ENCODE measurements at places on chromosomes 4 and X.

- DNase-seq, result no peak
These were observed 112.7 kb downstream of the DHX15 start for GRCh38 chr4:24471486-24472160.

GRCh38 chr4:123784626-123785025, 388.0 kb downstream of the SPRY1 start:
- no peak for DNase-seq

DNA sequence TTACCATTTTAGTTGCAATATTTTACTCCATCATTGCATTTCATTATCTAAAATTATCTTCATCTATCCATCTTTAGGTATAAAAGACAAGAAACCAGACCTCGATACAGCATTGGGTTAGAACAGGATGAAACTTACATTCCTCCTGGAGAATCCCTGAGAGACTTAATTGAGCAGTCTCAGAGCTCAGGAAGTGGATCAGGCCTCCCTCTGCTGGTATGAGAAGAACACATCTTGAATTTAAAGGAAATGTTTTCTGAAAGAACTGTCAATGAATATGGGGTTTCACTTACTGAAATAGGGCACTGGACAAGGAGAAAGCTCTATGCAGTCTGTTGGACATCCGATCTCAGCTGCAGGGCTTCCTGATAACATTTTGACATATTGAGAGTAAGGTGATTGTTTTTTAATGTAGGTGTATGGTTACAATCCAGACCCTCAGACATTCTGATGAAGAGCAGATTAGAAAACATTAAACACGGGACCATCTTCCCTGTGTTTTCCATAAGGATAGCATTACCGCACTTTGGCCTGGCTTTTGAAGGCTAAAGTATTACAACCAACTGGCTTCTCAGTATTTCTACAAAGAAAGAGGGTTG, 367.2 kb downstream of the BMPR1B start:
- DNase-seq, result peak; percentile 14

DNA sequence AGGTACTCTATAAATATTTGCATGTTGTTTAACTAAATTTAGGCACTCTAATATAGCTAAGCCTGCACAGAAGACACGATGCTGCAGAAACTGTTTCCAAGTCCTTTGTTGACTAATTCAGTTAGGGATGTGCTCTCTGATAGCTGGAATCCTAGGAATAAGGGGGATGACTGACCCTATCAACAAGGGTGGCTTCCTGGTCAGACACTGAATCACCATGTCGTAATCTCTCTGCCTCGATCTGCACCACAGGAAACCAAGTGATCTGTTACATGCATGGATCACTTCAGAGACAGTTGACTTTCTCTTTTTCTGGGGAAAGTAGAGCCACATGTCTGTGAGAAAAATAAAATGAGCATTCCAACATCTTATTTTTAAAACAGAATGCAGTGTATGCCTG, 169.1 kb downstream of the GUCY2F start:
- no peak for DNase-seq

GRCh38 chr4:88456670-88457306, at the start of gene HERC5:
Gene HERC5 (plus strand): TSS chr4:88457119. CDS start chr4:88457270, 151 bp downstream.
- no peak for DNase-seq

DNA sequence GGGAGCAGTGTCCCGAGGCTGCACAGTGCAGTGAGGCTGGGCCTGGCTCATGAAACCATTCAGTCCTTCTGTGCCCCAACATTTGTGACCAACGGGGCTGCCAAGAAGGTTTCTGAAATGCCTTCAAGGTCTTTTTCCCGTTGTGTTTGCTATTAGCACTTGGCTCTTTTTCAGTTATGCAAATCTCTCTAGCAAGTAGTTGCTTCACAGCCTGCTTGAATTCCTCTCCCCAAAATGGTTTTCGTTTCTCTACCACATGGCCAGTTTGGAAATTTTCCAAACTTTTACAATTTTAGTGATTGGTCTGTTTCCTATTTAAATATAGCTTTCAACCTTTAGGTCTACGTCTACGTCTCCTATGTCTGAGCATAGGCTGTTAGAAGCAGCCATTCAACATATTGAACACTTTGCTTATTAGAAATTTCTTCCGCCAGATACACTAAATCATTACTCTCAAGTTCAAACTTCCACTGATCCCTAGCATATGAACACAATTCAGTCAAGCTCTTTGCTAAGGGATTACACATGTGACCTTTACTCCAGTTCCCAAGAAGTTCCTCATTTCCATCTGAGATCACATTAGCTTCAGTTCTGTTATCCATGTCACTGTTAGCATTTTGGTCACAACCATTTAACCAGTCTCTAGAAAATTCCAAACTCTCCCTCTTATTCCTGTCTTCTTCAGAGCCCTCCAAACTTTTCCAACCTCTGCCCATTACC, 901.8 kb downstream of the GLUD2 start:
- peak; percentile 24 for DNase-seq

DNA sequence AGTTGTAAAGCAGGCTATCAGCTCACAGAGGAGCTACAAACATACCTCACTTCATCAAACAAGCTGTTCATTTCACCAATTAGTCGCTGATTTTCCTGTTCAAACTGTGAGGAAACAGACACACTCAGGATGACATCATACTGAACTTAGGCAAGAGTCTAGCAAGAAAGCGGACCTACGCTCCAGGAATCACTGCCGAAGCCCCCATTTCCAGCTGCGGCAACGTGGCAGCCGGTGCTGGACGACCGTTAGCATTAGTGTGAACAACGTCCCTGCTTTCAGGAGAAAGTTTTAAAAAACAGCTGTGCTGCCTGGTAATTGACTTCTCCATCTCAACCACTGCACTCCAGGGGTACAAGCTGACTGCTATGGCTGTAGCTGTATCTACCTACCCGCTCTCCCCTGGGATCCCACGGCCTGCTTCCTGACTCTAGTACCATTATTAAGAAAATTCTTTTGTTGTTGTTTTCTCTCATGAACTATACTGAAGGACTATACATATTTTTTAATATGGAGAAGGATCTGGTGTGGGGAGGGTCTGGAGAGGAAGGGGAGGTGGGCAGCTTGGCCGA, 38.3 kb downstream of the NSG1 start:
- no peak for DNase-seq

DNA sequence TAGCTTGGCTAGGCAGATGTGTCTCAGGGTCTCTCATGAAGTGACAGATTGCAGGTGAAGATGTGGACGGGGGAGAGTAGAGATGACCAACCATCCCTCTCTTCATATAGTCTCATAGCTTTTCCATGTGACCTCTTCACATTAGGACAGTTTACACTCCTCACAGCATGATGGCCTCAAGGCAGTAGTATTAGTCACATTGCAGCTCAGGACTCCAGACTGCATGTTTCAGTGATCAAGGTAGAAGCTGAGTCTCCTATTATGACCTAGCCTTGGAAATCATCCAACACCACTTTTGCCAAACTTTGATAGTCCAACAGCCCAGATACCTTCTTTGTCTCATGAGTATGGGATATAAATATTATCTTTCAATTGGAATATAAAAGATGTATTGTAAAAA, 147.7 kb downstream of the GASK1B start:
- no peak for DNase-seq

DNA sequence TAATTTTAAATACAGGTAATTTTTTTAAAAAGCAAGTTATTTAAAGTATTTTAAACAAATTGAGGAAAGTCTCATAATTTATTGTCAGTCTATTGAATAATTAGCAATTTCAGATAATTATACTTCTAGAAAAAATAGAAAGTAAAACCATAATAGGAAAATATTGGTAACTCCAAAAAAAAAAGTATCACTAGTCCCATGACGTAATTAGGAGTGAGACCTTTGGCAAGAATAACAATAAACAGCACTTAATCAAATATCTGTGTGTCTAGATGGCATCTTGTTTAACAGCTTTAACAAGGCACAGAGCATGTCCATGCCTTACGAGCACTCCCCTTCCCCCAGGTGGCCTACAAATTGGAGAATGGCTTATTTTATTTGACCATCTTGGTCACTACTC, 1683.6 kb upstream of the AGA start:
- DNase-seq, result no peak

DNA sequence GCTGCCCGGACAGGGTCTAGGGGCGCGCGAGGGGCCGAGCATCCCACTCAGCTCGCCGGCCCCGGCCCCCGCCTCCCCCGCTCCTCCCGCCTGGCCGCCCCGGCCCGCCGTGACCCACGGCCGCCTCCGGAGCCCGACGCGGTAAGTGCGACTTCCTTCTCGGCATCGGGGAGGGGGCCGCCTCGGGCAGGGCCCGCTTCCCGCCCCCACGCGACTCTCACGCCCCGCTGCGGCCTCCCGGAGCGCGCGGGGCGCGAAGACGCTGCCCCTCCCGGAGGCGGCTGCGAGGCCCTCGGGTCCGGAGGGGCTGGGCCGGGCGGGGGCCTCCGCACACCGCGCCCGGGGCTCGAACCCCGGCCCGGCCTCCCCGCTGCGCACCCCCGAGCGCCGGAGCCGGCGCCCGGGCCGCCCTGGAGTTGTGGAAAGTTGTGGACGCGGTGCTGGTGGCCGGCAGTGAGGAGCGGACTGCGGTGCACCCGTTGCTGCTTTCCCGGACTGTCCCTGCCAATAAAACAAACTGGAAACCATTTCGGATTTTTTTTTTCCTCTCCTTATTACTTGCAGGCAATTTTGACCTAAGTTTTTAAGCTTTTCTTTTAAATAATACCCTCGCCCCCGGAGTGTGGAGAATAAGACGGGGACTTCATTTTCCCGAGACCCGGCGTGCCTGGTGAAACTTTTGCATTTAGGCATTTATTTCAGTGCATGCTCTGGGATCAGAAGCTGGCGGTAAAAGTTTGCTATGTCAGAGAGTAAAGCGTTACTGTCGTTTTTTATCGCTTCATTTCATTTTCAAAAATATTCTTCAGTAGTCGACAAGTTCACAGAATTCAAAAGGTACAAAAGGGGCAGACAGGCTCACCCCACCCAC, 13.0 kb upstream of the TMEM156 start:
- DNase-seq, result peak; percentile 38

- no peak for DNase-seq
These were observed 50.4 kb downstream of the MID1 start for GRCh38 chrX:10569946-10570345.

DNA sequence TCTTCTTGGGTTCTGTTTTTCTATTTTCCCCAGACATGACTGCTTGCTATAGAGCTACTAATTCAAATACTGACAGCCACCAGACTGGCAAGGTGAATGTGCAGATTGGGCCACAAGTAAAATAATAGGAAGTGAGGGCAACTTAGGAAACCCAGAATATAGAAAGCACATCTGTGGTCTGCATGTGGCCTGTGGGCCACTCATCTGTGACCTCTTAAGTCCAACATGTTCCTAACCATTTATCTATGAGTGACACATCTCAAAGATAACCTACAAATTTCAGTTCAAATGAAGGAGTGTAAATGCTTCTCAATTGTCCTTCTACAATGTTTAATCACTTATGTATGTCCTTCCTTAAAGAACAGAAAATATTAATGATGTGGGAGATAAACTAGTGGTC, 128.9 kb downstream of the REELD1 start:
- no peak for DNase-seq

DNA sequence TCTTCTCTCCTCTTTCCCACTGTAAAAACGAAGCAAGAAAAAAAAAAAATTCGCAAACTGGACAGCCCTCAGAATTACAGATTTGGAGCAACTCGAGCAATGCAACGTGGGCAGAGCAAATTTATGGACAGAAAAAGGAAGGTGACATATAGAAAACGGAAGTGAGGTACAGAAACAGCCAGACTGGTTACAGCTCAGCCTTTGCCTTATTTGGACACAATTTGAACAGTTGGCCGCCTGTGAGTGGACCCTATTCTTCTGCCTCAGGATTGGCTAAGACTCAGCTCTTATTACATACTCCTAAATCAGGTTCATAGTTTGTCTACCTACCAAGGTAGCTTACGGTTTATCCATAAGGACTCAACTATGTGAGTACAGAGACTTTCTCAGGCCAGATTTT, 98.8 kb downstream of the SOWAHB start:
- no peak for DNase-seq

DNA sequence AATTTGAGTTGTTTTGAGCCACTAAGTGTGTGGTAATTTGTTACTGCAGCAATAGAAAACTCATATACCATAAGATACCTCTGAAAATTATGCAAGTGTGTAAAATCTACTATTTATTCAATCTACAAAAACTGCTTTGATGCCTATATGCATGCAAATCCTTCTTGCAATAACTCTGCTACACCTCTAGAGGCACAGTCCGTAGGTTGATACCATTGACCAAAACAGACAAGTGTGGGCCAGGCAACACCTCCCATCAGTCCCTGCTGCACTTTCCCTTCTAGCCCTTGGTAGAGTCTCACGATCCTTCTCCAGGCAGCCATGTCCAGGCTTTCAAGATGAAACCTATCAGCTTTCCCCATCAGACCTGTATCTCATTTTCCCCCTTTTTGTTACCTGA, 48.8 kb upstream of the FAM9A start:
- no peak for DNase-seq

DNA sequence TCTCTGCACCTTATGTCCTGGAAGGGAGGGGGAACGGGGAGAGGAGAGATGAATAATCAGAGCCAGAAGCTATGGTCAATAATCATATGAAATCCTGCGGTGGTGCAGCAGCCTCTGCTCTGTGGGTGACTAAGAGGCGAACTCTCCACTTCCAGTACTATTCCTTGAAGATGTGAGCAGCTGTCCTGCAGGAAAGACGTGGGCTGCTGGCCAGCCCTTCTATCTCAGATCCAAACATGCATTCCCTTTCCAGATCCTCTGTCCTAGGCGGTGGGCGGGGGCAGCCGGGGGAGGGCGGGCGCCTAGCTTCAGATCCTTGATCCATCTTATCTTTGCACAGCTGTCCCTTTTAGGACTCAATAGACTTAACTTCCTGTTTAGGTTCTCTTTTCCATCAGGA, 34.5 kb downstream of the SPINK2 start:
- DNase-seq, result no peak

GRCh38 chr4:77650787-77651186, 45.2 kb downstream of the CXCL13 start:
- no peak for DNase-seq

- DNase-seq, result no peak
These were observed 169.1 kb downstream of the LDB2 start for GRCh38 chr4:16729336-16729735.

DNA sequence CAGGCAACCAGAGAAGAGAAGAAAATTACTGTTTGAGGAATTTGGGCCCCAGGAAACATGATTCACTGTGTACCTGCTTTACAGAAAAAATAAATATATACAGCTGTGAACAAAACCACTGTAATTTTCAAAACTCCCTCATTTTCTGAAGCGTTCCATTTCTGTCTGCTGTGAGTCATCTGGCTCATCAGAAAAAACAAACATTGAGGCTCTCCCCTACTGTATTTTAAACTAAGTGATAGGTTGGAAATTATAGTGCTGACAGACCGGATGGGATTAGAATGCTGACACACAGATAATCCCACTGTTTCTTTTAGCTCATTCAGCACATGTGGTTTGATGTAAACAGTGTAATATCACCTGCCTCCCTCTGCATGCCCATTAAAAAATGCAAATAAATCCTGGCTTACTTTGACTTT, 847.0 kb downstream of the TRIML1 start:
- no peak for DNase-seq
